Endothelial cell of umbilical vein (primary cell): ENCODE measurements at places on chromosomes 2 and 18. TPM values are rescaled to one million over a fixed set of nuclear protein-coding genes. Genes with fewer than 3 reads are reported as not detected.

Gene CAPN14
- total RNA-seq, result 0.15 and 0.23 TPM in 2 replicates

Gene GREB1L
- total RNA-seq, result 0.22 and 0.76 TPM in 2 replicates

Gene G6PC2
- not detected in 2 replicates for total RNA-seq

Gene ANO7
- 2.5 and 2.8 TPM in 2 replicates for total RNA-seq

Gene FBXO15
- total RNA-seq, result not detected in 2 replicates

Gene SERPINB3
- total RNA-seq, result not detected in 2 replicates

Gene ARMC9
- total RNA-seq, result 19.3 and 24.2 TPM in 2 replicates
